ENCODE measurements at places on chromosomes 13 and 19.

GRCh38 chr13:108315273-108315672 is 45.8 kb downstream of the TNFSF13B start:
- no peak for DNase-seq

DNA sequence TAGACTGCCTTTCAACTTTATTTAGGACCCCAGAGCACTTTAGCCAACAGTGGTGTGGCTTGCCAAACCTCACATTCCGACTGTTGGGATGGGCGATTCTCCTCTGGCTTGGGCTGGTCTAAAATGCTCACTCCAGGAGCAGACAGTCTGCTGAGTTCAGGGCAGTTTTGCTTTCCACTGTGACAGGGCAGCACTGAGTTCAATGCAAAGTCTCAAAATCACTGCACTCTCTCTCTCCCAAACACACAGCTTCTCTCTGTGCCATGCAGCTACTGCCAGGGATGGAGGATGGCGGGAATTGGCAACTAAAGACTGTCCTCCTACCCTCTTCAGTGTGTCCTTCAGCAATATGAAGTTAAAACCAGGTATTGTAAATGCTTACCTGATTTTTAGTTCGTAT is 13.2 kb downstream of the NAPSA start:
- no peak for DNase-seq

- no peak for DNase-seq
Observed at GRCh38 chr19:2797280-2797679, 12.0 kb downstream of the THOP1 start.

DNA sequence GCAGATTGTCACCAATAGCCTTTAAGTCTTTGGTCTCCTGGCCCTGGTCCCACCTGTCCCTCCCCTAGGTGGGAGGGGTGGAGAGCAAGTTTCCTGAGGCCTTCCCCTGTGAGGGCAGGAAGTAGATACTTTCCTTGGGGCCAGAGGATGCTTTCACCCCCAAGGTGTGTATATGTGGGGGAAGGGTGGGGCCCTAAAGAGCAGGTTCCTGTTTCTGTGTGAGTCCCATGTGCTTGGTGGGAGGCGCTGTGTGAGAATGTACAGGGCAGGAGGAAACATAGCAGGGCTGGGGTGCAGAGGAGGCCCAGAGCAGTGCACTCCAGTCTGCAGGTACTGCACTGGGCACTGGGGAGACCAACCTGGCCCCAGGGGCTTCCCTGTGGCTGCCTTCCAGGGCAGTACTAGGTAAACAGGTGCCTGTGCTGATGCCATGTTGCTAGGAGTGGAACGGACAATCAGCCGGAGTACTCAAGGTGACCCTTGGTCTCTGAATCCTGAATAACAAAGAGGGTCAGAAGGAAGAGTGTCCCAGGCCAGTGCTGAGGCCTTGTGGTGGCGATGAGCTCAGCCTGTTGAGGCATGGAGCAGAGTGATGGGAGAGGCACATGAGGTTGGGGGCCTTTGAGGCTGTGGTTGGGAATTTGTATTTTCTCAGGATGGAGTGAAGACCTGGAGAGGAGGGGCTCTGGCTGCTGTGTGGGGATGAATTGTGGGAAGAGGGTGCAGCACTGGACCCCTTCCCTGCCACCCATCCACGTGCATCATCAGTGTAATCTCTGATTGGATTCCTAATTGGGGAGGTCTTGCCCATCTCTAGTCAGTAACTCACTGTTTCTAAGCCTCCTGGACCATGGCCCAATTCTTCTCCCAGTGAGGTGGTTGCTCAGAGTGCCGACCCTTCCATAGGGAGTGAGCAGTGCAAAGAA is 5.1 kb downstream of the EGLN2 start:
- no peak for DNase-seq

DNA sequence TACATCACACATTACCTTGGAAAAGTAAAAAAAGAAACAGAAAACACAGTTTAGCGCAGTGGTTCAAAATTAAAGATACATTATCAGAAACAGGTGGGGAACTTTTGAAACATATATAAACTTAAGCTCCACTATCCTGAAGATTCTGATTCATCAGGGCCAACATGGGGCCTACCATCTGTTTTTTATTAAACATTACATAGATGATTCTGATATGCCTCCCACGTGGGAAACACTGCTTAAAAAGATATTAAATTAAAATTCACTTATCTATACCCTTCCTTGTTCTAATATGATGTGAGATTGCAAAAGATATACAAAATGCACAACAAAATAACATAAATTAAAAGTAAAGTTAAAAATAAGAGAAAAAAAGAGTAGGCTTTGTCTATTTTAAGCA is 125.0 kb downstream of the VWA8 start:
- no peak for DNase-seq

DNA sequence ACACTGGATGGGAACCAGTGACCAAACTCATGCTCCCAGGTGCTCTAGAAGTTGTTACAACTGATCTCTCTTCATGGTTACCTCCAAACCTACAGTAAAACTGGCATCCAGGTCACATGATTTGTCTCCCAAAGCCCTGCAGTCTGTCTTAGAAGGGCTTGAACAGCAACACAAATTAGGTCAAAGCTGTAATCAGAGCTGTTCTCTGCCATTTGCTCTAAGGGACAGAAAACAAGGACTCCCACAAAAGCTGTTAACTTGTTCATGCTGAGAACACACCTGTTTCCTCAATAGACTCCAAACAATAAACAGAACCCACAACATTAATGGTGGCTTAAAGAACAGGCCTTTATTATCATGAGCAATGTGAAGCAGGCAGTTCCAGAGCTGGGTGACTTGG is 8.0 kb downstream of the ZNF671 start:
- DNase-seq, result no peak

- no peak for DNase-seq
Observed at GRCh38 chr13:90308249-90308648, 1039.2 kb upstream of the MIR17HG start.

DNA sequence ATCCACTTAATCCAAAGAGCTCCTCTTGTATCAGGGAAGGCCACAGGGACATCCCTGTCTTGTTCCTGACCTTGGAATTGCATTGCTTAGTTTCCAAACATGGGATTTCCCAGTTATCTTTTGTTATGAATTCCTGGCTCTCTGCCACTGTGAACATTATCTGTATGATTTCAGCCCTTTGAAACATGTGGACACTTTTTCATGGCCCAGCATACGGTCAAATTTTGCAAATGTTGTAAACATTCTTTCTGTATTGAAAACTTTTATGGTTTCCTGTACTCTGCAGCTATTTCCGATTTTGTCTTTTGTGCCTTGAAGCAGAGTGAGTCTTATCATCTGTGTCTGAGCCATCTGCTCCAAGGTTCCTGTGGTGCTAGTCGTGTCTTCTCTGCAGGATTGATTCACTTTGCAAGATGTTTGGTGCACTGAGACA is 4.5 kb upstream of the CFAP97D2 start:
- no peak for DNase-seq

Measured in stimulated activated CD8-positive, alpha-beta memory T cell treated with anti-CD3 and anti-CD28 coated beads, Interleukin-15, amount 100 ng/mL, for 1 hour (primary cell).